ENCODE measurements at places on chromosomes 13 and 19. TPM values are rescaled to one million over a fixed set of nuclear protein-coding genes. Genes with fewer than 3 reads are reported as not detected.

Gene NXNL1
- polyA plus RNA-seq = 0.35 TPM

DNA sequence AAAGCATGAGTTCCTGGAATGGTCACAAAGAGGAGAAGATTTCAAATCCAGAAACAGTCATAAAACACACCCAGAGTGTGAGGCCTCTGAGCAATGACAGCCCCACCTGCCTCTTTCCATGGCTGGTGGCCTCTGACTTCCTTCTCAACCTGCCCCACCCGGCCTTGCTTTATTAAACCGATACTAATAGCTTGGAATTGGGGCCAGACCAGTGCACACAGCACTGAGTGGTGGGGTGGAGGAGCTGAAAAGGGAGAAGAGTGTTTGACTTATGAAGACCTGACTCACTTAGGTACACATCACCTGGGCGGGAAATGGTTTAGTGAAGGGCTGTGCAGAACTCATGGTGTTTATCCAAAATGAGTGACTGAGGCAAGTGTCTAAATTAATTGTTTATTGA is 20.7 kb upstream of the CEACAM6 start:
- no peak for DNase-seq

DNA sequence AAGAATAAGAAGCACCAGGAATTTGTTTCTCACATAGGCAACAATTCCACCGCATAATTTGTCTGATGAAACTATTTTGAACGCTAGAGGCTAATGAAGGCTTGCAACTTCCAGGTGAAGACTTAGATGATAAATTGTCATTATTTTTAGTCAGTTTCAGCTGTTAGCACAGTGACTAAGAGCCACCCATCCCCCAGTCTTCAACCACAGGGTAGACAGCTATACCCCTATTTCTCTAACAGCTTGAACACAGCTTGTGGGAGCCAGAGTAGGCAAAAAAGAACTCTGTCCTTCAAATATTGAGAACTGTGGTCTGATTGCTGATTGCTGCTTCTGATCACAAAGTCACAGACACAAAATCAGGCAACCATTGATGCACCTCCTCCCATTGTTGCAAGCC is 1124.8 kb upstream of the PRR20A start:
- DNase-seq = no peak

DNA sequence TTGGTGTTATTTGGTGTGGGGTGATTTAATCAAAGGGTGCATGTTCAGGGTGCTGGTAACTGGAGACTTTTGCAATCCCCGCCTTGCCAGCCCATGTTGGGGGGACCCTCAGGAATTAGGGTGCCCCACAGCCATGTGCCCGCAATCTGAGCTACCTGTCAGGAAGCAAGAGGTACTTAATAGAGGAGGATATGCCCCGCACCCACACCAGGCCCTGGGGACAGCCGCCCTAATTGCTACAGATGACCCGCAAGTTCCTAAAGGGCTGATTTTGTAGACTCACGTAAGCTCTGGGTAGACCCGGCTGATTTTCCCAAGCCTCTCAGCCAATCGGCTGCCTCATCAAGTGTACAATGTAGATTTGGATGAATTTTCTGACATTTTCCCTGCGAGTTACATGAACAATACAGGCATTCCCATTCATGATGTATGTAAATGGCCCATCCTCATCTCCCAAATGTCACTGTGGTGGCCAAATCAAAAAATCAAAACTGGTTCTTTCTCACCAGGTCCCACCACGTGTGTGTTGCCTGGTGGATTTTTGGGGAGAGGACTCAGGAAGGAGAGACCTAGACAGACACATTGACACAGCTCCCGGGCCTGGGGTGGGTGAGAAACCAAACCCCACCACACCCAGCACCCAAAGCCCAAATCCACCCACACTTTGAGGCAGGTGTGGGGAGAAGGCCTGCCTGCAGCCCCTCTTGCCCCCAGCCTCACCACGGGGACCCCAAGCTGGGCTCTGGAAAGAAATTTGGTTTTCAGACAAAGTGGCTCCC is 119.2 kb upstream of the SPACA7 start:
- DNase-seq = no peak

GRCh38 chr19:10270616-10271394 is at the start of gene ICAM1:
TSS of gene ICAM1 (plus strand) at chr19:10271120. CDS start at chr19:10271160, 40 bp downstream.
- no peak for DNase-seq

Data from left kidney (tissue), 8 donors.